M059J (cell line): ENCODE measurements at places on chromosomes 3 and 15. TPM values are rescaled to one million over a fixed set of nuclear protein-coding genes. Genes with fewer than 3 reads are reported as not detected.

Gene POU1F1
- not detected in 2 replicates for total RNA-seq

Gene RTP3
- 0.20 and 0.81 TPM in 2 replicates for total RNA-seq

Gene RTP1
- total RNA-seq, result not detected in 2 replicates

Gene ZNF774
- total RNA-seq, result 1.6 and 1.7 TPM in 2 replicates

Gene TMEM207
- total RNA-seq, result not detected in 2 replicates

Gene MORC1
- 0.02 TPM in 1 of 2 replicates, not detected in the other for total RNA-seq

Gene ECE2
- not detected in 2 replicates for total RNA-seq

Gene USP19
- 13.1 and 34.5 TPM in 2 replicates for total RNA-seq

Gene CMTM8
- total RNA-seq, result 3.7 and 4.6 TPM in 2 replicates

Gene CPA3
- total RNA-seq, result 0.17 and 0.30 TPM in 2 replicates

Gene FOXB1
- not detected in 2 replicates for total RNA-seq

Gene AHSG
- not detected in 2 replicates for total RNA-seq

Gene GRIP2
- 6.8 and 7.6 TPM in 2 replicates for total RNA-seq

Gene FRMD5
- 4.1 and 9.7 TPM in 2 replicates for total RNA-seq

Gene CMC1
- total RNA-seq, result 9.1 and 13.6 TPM in 2 replicates

Gene DVL3
- total RNA-seq, result 21.2 and 30.3 TPM in 2 replicates

Gene MAP1A
- total RNA-seq, result 1.7 and 3.8 TPM in 2 replicates

Gene GABRA5
- total RNA-seq, result 0.57 TPM in 1 of 2 replicates, not detected in the other

Gene ZBBX
- total RNA-seq, result not detected in 2 replicates

Gene SPTBN5
- total RNA-seq, result under 0.01 TPM in 1 of 2 replicates, not detected in the other

Gene LAMB2
- total RNA-seq, result 229 and 329 TPM in 2 replicates

Gene PLSCR5
- total RNA-seq, result not detected in 2 replicates

Gene SCG5
- 67.9 and 75.2 TPM in 2 replicates for total RNA-seq

Gene GASK1A
- total RNA-seq, result 2.6 and 3.4 TPM in 2 replicates

Gene DGKG
- 14.4 and 16.7 TPM in 2 replicates for total RNA-seq
